Urothelium cell line (cell line): ENCODE measurements at places on chromosomes 16 and 17.
A peak's percentile ranks its signal among the peaks of the same experiment; 100 is the strongest.

- DNase-seq: no peak
These were observed 41.0 kb upstream of the SREBF1 start for GRCh38 chr17:17877529-17878358.

GRCh38 chr16:67150047-67150832 is 558 bp downstream of the B3GNT9 start:
- no peak for DNase-seq

DNA sequence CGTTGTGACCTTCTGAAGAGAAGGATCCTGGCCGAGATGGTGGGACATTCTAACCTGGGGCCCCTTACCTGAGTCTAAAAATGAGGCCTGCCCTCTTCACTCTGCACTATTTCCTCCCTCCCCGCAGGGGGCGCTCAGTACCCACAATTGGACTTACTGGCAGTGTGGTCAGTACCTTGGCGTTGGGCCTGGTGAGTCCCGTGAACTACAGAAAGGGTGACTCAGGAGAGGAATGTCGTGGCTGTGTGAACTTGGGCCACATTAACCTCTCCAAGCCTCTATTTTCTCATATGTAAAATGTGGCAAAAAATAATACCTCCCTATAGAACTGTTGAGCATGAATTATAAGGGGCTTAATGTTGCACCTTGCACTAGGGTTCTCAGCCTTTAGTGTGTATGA is 3.9 kb downstream of the RSAD1 start:
- peak; percentile 88 for DNase-seq

DNA sequence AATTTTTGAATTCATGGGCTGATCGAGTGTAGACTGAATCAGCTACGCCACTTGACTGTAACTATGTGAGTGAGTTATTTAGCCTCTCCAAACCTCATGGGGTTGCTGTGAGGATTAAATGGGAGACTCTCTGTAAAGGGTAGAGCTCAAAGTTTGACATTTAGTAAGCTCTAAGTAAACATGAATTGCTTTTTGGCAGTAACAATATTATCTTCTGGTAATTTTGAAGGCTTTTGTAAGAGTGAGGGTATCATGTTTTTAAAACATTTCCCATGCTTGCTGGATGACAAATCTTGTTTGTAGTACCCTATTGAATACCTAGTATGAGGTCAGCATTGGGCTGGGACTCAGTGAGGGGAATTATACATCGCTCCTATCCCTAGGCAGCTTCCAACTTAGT is 35.3 kb downstream of the MRTFB start:
- no peak for DNase-seq

- peak; percentile 94 for DNase-seq
These were observed 4.5 kb downstream of the ABCC3 start for GRCh38 chr17:50638966-50639713.

DNA sequence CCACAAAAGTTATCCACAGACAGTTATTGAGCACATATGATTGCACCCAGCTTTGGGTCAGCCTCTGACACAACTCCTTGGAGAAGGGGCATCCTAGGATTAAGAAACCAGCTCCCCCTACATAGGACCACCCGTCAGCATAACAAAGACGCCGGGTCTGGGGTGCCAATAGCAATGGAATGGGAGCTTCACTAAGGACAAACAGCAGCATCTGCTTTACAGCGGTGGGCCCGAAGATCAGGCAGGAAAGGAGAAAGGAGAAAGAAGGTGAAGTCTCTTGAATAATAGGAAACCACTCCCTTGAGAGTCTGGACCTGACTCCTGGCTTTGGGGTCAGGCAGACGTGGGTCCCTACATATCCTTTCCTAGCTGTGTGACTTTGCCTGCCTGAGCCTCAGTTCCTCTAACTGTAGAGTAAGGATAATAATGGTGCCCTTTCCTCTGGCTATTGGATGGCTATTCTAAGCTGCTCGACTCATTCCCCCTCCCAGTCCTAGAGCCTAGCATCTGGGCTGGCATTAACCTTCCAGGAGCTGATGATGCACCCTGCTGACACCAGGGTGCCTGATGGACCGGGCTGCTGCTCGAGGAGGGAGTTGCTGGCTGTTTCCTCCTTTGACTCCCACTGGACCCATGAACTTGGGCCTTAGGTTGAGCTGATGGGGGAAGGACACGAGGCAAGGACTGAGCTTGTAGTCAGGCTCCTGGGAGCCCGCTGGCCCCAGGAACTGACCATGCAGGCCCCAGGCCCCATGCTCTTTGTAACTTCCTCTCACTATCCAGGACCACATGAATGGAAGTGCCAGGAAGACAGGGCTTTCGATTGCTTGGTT is 94.2 kb downstream of the C16orf78 start:
- no peak for DNase-seq

- peak; percentile 95 for DNase-seq
These were observed at the start of the genes SGSH and SLC26A11 for GRCh38 chr17:80220054-80220735. TSS of gene SGSH (minus strand) at chr17:80220333. CDS start at chr17:80220313, 20 bp downstream. TSS of gene SLC26A11 (plus strand) at chr17:80220427. CDS start at chr17:80221561, 1,134 bp downstream.

DNA sequence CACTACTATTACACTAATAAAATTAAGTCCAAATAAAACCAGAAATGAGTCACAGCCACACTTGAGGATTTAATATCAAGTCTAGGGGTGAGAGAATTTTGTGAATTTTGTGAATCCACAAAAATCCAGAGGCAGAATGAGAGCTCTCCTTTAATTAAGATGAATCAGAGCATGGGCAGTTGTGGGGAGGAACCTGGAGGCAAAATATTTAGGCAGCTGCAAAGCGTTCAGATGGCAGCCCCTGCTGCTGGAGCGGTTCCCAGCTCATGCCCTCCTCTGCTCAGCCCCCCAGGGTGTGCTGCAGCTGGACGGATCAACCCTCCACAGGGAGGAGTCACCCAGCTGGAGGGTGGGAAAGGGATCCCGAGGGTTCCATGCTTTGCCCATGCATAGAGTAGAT is 43.4 kb upstream of the IRX6 start:
- DNase-seq: peak; percentile 12

GRCh38 chr16:85291302-85292148 is 179.3 kb upstream of the CIBAR2 start:
- DNase-seq: no peak

GRCh38 chr17:51014129-51014528 is 106.5 kb downstream of the SPAG9 start:
- no peak for DNase-seq

DNA sequence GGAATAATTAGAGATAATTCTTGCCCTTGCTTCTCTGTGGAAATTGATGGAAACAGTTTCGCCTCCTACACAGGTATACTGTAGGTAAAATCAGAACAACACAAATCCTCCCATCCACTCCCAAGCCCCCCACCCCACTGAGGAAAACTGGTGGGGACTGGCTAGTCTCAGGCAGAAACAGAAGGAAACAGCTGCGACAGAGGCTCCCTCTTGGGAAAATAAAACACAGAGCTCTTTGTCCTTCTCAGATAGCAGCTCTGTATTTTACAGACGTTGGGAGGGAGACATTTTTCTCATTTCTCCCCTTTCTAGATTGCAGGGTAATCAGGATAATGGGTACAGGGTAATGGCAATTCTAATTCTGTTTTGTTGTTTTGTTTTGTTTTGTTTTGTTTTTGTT is 1.1 kb downstream of the SLFN13 start:
- peak; percentile 23 for DNase-seq

DNA sequence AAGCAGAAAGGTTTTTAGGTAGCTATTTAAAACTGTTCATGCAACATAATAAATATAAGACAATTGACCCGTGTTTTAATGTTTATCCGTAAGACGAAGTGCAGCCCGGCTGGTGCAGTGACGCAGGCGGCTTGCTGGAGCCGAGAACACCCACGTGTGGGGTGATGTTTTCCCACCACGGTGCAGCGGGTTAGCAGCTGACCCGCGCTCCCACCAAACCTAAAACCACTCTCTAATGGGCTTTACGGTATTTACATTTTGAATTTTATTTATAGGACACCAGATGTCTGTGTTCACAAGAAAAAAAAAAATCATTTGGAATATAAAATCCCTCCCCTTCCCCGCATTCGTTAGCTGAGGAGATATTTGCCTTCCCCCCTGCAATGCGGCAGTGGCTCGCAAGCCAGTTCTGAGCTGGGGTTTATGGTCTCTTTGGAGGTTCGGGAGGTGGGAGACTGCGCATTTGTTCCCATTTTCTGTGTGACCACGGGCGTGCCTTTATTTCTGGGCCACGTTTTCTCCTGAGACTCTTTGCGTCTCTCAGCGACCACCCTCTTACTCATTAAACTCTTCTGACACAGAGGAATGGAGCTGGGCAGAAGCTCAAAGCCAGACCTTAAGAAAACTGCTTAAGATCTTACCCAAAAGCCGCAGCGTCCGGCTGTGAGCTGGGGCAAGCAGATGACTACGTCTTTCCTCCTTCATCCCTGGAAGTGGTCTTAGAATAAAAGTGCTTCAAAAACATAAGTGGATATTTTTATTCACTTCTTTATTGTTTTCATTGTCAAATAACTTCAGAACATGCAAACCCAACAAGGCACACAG is 301.1 kb downstream of the IRF8 start:
- no peak for DNase-seq

DNA sequence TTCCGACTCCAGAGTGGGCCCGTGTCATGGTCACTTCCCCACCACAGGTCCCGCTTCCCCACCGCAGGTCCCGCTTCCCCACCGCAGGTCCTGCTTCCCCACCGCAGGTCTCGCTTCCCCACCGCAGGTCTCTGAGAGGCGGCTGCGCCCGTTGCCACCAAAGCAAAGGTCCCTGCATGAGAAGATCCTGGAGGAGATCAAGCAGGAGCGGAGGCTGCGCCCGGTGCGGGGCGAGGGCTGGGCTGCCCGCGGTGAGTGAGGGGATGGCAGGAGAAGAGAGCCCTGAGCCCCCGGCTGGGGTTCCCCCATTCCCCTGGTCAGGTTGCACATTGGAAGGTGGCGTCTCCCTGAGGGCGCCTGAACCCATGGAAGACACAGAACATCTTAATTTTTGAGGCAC is 17.4 kb upstream of the TCF25 start:
- DNase-seq: no peak

DNA sequence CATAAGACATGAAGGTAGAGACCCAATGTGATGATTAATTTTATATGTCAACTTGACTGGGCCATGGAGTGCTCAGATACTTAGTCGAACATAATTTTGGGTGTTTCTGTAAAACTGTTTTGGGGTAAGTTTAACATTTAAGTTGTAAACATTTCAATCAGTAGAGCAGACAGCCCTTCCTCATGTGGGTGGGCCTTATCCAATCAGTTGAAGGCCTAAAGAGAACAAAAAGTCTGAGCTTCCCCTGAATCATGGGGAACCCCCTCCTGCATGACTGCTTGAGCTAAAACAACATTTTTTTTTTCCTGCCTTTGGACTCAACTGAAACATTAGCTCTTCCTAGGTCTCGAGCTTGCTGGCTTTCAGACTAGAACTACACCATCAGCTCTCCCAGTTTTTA is 327.3 kb upstream of the SOX9 start:
- no peak for DNase-seq

DNA sequence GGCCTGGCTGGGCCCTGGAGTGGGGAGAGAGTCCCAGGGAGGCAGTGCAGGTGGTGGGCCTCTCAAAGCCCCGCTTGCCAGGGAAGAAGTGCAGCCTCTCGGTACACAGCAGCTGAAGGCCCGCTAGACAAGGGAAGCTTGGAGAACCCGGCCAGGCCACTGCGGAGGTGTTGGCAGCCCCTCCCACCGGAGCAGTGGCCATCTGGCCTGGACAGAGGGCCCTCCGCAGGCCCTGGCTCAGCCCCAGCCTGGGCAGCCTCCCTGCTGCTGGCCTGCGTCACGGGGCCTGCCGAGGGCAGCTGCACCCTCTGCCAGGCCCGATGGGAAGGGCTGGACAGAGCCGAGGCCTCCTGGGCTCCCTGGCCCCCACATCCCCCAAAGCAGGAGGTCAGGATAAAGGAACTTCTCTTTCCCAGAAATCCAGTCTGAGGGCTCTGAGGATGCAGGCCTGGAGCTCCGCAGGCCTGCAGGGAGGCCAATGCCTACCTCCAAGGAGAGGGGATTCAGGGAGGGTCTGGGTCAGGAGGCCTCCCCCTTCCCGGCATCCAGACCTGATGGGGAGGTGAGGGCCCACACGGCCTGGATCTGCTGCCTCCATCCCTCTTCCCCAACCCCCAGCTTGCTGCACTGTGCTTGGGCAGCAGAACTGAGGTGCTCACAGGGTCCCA is 4.3 kb downstream of the SPPL2C start:
- DNase-seq: no peak

DNA sequence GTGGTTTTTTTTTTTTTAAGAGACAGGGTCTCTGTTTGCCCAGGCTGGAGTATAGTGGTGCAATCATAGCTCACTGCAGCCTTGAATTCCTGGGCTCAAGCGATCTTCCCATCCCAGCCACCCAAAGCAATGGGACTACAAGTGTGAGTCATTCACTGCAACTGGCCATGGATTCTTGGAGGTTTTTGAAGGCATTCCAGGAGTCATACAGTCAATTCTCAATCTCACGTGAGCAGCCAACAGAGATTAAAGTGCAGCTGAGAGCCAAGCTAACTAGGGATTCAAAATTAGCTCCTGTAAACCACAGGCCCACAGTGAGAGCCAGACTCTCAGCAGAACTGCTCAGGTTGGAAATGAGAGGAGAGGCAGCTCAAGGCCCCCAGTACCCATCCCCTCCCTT is 30.2 kb downstream of the XPO6 start:
- peak; percentile 69 for DNase-seq

- DNase-seq: peak; percentile 71
These were observed 10.1 kb downstream of the KRT39 start for GRCh38 chr17:40956401-40957254.

GRCh38 chr17:75155191-75155601 is 884 bp upstream of the JPT1 start:
- DNase-seq: no peak

DNA sequence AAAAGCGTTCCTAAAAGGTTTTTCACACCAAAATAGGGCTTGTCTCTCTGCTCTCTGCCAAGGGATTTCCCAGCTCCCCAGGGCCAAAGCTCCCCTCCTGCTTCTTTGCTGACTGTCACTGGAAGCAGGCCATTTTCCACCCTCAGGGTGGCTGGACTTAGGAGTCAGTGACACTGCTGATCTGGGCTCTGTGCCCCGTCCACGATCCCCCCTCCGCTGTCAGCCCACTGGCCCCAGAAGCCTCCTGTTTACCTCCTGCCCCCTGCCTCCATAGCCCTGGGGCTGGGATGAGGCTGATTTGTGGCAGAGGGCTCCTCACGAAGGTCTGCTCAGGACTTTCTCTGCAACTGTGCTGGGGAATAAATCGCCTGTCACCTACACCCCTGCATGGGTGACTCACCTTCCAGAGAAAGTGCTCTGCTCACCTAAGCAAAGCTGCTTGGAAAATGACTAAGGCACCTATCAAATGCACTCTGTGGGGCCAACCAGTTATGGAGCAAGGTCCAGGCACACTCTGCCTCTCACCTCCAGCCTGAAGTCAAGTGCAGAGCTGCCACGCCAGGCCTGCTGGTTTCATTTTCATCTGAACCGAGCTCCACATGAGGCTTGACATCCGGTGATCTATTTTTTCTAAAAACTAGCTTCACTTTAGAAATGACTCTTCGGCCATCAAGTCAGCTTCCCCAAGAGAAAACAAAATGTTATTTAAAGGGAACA is 4.9 kb downstream of the MAP3K14 start:
- peak; percentile 43 for DNase-seq
